ENCODE measurements at places on chromosomes 2 and 18.

GRCh38 chr2:120541553-120541932 is 194.1 kb upstream of the GLI2 start:
- DNase-seq: no peak

DNA sequence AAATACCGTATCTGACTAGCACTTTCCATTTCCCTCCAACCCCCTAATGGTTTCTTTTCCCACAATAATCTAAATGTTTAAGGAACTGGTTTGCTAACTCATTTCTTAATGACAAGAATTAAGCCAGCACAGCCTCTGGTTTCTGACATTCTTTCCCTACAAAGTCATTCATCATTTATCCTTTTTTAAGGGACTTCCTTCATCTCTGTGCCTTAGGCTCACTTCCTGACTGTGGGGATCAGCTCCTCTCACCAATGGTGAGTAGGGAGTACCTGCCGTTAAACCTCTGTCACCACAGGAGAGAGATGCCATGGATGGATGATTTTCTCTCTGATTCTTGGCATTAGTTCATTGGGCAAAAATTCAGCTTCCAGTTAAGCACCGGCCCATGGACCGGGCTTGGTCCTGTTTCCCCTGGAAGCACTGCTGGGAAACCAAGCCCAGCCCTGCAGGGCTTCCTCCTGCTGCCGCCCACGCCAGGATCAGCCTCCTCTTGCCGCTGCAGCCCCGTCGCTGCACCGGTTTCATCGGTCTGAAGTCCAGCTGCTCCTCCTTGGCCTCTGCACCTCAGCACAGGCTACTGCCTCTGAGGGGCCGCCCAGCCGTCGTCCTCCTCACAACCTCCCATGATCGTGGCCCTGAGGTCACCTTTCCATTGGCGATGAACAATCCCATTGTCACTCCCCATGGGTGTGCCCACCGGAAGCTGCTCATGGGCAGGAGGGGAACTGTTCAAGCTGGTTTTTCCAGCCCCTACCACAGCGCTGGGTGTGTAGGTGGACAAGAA is 64.0 kb upstream of the ZNF516 start:
- DNase-seq: no peak

DNA sequence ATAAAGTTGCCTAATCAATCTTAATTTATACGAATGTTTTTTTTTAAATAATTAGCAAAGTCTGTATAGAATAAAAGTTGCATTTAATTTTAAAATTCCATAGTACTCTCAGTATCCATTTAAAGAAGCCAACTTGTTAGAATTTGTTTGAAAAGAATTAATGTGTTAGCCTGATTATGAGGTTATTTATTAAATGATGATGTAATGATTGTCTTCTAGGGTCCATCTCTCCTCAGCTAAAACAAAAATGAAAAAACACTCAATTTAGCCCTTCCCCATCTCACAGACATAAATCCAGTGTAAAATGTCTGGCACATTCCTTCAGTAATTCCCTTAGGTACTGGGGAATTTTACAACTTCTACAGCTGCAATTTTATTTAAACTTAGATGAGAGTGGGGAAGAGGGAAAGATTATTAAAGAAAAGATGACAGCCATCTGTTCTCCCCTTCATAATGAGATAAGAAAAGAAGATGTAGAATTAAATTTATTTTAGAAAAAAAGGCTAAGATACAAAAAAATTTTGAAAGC is 68.6 kb downstream of the BARD1 start:
- no peak for DNase-seq

DNA sequence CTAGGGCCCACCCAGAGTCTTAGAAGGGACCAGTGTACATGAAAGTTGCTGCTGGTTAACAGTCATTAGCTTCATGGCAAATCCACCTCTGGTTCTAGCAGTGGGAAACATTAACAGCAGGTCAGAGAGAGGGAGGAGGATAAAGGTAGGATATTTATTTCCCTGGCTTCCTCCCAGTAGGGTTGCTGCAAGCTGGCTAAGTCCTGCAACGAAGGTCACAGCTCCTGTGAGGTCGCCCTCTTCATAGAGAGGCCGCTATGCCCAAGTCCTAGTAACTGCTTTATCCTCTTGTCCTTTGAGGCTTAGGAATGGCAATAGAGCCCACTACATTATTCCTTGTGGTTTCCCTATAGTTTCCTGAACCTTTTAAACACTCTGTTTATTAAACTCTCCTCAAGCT is 84.0 kb upstream of the ACSL3 start:
- no peak for DNase-seq

- DNase-seq: no peak
Measured at GRCh38 chr2:119862127-119862889, 102.6 kb downstream of the PTPN4 start.

DNA sequence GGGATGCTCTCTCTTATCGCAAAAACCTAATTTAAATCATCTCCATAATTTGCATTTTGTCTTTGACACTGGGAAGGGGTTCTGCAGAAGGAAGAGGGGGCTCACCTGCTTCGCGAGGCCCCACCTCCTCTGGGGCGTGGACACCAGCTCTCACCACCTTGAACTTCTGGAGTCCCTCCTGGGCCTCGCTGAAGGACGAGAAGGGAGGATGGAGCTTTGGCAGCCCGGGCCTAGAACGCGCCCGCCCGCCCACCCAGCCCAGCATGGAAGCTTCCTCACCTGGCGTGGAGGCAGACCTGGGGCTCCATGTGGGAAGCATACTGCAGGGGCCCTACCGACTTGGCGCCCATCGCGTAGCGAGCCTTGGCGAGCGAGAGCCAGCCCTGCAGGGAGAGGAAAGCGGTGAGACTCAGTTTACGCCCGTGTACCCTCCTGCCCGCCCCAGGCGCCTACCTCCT is 1.1 kb upstream of the IMP4 start:
- no peak for DNase-seq

- no peak for DNase-seq
Measured at GRCh38 chr18:9944805-9945204, 31.0 kb downstream of the VAPA start.

- no peak for DNase-seq
Measured at GRCh38 chr2:69208023-69208595, 178.9 kb downstream of the GFPT1 start.

DNA sequence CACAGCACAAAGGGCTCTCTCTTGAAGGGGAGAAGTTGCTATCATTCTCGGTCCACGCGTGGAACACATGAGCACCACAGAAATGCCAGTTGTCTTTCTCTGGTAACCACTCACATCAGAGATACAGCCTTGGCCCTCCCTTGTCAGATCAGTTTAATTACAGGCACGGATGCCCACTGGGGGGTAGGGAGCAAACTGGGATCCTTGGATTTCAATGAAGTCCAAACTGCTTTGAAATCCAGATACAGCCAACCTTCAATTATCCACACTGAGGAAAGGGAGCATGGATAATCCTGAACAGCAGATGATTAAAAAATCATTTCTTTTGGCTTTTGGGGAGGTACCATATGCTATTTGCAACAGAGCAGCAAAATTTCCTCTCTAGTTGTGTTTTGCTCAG is 63.7 kb upstream of the DAPL1 start:
- DNase-seq: no peak

- no peak for DNase-seq
Measured at GRCh38 chr2:223075301-223076270, 23.6 kb downstream of the KCNE4 start.

GRCh38 chr2:20357638-20358389 is 7.2 kb upstream of the PUM2 start:
- no peak for DNase-seq

DNA sequence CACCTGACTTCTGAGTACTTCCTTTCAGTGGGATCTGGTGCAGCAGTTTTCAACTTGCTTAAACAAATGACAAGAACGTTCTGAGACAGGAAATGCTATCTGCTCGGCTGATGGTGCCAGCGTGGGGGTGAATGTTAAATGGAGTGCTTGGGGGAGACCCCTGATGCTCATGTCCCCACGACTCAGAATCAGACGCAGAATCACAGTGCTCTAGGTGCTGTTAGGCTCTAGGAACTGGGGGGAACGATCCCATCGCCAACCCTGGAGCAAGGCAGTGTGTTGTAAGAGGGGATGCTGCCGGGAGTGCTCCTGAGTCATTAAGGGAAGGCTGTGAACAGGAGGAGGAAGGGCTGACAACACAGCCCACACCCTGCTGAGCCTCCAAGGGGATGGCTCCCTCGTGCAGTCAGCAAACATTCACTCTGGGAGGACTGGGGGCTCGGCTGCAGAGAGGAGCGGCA is 34.1 kb upstream of the KCNF1 start:
- DNase-seq: no peak
